ENCODE measurements at places on chromosomes 1 and 21.

DNA sequence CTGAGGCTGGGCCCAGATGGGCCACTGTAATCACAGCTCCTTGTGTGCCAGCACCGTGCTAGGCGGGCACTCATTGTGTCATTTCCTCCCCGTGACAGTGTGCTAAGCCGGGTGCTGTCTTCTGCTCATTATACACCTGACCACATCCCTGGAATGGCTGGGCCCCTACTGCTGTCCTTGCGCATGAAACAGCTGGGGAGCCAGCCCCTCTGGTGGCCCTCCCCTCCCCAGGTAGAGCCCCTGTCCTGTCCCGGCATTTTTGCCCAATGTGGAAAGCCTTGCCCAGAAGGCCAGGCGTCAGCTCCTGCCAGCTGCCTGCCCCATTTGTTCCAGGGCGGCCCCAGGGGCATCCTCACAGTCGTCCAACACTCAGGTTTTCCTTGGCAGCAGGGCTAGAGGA, 107.4 kb upstream of the CASZ1 start:
- no peak for DNase-seq

DNA sequence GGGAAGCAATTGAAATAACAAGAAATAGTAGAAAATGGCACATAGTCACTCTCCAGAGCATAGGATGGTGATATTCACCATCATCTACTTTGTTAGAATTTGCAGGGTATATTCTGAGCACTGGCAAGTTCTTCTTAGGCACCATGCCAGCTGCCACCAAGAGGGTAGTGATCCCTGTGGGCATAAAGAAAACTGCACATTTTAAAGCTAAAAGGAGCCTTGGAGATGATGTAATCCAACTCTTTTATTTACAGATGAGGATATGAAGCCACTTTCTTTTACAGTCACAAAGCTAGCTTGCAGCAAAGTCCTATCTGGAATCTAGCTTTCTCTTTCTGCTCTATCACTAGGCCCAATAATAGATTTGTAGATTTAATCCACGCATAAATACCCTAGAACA, 69.0 kb downstream of the PTGER3 start:
- DNase-seq = peak; percentile 5

DNA sequence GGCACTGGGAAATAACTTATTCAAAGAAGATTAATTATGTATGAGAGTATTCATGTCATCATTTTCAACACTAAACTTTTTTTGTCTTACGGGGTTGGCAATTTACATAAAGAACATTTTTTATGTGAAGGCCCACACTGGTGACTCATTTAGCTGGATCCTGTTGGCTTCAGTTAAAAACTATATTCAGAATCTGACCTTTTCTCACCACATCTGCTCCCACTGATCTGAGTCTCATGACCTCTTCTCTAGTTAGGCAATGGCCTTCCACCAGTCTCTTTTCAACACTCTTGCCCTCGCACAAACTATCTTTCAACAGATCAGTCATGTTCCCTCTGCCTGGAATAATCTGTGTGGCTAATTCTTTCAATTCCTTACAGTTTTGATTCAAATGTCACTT, 53.4 kb downstream of the TMPRSS15 start:
- peak; percentile 21 for DNase-seq

DNA sequence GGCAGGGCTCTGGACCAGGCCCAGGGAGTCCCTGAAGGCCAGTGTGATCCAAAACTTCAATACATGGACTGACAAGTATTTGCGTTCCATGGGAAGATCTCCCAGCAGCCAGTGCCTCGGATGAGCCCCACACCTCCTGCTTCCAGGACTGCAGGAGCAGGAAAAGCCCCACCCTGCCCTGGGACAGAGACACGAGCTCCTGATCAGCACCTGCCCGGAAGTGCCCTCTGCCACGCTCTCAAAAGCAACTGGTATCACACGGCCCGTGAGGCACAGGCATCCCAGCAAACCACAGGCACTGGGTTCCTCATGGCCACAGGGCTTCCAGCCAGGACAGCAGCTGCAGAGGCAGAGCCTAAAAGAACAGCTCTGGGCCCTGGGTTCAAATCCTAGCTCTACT, 48.6 kb downstream of the ACOT7 start:
- no peak for DNase-seq

DNA sequence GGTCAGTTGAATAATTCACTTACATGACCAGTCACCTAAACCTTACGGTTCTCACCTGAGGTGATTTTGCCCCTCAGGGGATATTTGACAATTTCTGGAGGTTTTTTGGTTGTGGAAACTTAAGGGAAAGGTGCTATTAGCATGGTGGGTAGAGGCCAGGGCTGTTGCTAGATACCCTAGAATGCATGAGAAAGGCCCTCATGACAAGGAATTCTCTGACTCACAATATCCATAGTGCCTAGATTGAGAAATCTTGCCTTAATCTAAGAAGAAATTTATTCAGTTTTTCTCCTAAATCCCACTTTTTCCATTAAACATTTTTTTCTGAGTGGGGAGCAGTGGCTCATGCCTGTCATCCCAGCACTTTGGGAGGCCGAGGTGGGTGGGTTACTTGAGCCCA, 119.7 kb downstream of the TGFB2 start:
- DNase-seq = no peak

DNA sequence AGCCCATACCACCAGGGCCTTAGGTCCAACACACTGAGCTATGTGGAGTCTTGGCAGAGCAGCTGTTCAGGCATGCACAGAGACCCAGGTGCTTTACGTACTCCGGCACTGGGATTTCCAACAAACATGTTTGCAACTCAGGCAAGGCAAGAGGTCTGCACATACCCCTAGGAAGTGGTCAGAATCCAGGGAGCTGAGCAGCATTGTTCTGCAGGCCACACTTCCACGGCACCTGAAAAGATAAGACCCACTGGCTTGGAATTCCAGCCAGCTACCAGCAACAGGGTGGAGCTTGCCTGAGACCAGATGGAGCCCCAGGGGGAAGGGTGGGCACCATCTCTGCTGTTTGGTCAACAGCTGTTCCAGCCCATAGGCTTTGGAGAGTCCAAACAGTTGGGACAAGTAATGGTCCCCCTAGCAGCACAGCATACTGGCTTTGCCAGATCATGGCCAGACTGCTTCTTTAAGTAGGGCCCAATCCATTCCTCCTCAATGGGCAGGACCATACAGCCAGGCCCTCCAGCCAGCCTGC, 51.7 kb upstream of the LRRC8B start:
- DNase-seq = no peak

Data from fibroblast of skin of back (primary cell).